ENCODE measurements at places on chromosomes 12 and 14.

DNA sequence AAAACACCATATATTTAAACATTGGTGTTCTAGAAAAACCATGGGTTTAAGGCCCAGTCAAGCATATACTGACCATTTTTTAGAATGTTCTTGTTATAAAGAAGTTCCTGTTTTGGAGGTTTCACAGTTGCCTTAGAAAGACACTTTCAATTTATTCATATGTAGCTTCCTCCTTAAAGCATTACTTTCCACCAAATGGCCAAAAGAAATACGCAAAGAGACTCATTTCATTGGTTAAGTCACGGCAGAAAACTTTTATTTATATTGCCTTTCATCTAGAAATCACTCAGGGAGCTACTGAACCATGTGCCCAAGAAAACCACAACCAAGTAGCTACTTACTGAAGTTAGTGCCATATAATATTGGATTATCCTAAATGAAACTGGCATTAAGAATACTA lies 40.0 kb downstream of the MYBPC1 start:
- no peak for DNase-seq

GRCh38 chr12:20006871-20007730 lies 361.2 kb upstream of the PDE3A start:
- no peak for DNase-seq

GRCh38 chr14:68548194-68549076 lies 244.4 kb downstream of the ZFP36L1 start:
- DNase-seq, result peak; percentile 35

GRCh38 chr14:47389535-47389934 lies 285.9 kb downstream of the MDGA2 start:
- DNase-seq, result no peak

DNA sequence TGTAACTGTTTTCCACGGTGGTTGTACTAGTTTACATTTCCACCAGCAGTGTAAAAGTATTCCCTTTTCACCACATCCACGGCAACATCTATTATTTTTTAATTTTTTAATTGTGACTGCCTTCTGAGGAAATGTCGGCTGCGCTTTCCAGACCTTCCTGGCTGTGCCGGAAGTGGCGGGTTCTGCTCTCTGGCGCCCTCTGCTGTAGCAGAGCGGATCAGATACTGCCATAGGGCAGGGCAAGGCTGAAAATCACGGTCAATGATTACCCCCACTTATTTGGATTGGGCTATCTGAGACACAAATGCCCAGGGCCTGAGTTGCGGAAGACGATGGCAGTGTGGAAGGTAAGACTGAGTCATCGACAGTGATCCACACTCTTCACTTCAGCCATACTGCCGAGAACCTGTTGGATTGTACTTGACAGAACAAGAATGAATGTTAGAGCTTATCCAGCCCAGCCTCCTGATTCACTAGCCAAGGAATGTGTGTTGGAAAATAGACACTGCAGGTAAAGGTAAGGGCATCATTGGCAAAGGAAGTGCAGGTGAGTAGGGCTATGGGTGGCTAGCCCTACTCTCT lies 124.2 kb downstream of the NTF3 start:
- peak; percentile 61 for DNase-seq

- no peak for DNase-seq
Measured at GRCh38 chr12:108449478-108449877, 65.6 kb upstream of the FICD start.

DNA sequence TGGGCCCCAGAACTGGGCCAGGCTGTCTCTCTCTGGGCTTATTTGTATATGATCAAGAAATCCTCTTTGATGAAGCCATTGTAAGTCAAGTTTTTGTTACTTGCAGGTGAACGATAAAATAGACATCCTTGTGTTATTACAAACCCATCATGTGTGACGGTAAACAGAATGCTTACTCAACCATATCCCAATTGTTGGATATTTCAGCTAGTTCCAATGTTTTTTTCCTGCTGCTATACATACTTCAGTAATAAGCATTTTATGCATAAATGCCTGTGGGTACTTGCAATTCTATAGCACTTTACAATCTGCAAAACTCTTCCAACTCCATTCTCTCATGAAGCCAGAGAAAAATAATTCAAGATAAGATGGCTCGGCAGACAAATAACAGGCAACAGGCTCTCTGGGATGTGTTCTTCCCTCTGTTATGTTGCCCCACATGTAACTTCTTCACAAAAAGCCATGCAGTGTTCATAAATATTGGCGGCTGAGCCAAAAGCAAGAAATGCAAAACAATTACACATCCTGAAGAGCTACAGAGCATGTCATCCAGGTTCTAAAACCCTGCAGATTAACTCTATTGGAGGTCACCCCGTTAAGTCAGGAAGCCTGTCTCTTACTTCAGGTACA lies 69.5 kb downstream of the CLMN start:
- no peak for DNase-seq

GRCh38 chr12:70983692-70984091 lies 63.2 kb upstream of the PTPRR start:
- DNase-seq, result no peak

DNA sequence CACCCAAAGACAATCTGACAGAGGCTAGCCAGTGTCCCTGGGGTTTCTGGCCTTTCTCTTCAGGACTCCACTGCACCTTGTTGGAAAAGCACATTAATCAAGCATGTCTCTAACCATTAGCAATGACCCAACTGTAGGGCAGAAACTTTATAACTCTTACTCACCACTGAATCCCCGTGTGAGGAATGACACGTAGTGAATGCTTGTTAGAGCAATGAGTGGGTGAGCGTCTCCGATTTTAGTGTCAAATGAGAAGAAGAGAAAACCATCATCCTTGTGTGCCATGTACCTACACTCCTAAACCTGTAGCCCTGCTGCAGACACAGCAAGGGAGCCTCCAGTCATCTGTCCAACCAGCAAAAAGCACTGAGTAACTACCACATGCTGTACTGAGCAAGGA lies 56.5 kb upstream of the GPR68 start:
- no peak for DNase-seq

DNA sequence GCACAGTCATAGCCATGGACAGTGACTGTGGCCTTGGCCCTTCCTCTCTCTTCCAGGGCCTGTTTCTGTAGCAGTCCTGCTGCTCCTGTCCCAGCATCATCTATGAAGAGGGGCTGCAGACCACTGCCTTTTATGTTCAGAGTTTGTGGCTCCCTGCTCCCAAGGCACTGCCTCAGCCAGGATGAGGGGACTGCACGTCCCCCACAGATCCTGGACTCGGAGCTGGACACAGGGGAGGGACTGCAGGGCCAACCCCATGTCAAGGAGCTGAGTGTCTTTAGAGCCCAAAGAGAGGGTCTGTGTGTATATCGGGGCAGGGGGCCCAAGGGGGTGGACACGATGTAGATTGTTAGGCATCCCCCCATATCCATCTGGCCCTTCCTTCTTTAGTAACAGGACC lies 60.6 kb upstream of the DIO3 start:
- no peak for DNase-seq

DNA sequence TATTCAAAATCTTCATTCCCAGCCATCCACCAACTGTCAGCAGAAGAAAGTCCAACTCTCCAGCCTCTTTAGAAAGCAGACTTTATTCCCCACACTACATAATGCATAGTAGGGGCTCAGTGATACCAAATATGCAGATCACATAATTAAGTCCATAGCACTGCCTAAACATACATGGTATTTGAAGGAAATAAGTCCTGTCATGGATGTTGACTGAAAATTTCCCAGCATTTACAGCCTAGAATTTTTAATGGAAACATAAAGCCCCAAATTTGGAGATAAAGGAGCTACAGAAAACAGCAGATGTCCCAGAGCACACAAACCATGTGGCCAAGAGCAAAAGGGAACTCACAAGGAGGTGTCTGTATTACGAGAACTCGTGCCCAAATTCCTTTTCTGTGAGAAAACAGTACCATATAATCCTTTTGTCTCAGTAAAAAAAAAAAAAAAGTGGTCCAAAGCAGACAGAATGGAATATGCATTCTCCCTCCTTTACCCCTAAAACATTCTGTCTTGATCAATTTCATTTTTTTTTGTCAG lies 920.5 kb downstream of the NRXN3 start:
- no peak for DNase-seq

GRCh38 chr14:76950055-76951020 lies 78.2 kb downstream of the IRF2BPL start:
- no peak for DNase-seq

DNA sequence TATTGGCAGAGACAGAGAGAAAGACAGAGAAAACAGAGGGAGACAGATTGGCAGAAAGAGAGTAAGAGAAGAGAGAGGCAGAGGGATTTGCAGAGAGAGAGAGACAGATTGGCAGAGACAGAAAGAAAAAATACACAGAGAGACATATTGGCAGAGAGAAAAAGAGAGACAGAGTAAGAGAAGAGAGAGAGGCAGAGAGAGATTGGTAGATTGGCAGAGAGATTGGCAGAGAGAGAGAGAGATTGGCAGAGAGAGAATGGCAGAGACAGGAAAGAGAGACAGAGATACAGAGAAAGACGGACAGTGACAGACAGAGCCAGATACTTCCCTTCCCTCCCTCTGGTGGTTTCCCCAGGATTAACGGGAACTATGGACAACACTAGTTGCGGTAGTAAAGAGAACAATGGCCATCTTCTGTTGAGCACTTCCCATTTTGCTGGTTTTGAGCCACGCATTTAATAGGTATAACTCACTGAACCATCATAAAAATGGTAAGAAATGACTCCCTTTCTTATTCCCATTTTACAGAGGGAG lies 2.6 kb upstream of the NOS1 start:
- no peak for DNase-seq

DNA sequence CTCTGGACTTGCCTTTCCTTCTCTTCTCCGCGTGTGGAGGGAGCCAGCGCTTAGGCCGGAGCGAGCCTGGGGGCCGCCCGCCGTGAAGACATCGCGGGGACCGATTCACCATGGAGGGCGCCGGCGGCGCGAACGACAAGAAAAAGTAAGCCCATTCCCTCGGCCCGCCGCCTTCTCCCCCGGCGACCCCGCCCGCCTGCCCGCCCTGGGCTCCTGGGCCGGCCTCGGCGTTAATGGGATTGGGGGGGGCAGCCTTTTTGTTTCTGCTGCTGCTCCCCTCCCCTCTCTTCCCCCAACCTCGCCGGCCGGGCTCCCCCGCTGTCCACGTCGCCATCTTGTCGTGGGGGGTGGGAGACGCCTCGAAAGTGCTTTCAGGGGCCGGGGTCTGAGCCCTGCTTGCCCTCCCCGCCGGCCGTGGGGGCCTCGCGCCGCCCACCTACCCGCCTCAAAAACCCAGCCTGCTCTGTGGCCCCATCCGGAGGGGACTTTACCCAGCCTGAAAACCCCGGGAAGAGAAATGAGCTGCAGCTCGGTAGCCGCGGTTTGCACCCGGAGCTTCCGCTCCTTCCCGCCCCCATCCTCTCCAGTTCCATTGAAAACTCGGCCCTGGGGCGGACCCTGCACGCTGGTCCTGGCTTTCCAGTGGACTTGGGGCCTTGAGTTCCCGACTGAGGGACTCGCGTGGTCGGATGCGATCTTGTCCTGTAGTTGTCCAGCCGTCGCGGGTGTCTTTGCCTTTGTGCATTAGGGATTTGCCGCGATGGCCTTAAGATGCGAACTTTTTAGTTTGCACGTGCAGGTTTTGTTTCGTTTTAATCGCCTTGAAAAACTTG lies 598 bp downstream of the HIF1A start:
- peak; percentile 71 for DNase-seq

DNA sequence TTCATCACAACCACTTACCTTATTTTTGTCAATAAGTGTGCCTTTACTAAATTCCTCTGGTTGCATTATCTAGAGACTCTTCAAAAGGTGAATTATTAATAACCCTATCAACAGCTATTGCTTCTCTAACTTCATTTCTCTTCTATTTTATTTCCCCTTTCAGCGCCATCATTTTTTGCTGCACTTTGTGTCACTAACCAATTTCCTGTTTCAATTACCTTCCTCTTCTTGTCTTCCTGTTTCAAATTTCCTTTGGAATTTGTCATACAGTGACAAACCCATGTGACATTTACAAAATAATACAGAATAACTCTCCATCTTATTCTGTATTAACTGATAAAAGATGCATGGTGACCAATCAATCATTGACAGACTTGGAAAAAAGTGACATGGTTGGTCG lies 12.2 kb upstream of the CLEC2A start:
- no peak for DNase-seq

DNA sequence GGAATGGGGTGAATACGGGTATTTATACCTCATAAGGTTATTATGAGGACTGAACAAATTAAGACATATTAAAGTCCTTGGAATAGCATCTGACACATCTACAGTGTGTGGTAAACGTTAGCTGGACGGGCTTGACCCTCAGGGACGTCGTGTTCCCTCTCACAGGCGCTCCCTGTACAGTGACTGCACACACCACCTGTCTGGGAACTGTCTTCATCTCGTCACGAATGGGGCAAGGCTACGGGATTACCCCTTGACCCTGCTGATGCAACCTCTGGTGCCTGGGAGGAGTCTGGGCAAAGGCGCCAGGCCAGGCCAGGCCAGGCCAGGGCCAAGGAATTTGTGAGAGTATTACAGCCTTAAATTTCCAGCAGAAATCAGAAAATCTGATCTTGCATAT lies 191.1 kb downstream of the CALM1 start:
- DNase-seq, result no peak

GRCh38 chr12:26205941-26206340 lies 10.6 kb downstream of the SSPN start:
- DNase-seq, result no peak

DNA sequence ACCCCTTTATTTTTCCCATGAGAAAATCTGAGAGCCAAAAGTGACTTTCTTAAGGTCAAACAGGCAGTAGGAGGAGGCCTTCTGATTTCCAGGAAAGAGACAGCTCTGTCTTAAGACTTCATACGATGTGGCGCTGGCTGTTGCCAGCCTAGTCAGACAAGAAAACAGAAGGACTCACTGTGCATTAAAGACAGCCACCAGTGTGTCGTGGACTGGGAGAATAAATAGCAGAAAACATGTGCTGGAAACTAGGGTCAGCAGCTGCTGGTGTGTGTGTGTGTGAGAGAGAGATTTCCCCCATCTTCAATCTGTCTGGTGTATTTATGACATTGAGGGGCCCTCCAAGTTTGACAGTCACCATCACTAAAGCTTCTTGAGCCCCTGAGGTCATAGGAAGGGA lies 708.6 kb upstream of the TMEM132C start:
- DNase-seq, result no peak

DNA sequence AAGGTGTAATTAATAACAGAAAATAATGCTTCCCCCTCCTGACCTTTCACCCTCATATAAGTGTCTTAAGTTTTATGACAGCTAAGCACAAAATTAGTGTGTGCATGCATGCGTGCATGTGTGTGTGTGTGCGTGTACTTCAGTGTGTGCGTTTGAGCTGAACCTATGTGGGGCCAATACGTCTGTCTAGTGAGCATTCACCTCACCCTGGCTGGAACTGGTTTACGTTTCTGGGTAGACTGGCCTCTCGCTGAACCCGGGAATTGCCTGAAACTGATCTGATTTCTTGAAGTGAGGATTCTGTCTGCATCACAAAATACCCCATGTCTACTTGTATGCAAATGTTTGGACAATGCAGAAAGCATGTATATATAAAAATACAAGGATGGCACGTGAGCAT lies 68.2 kb upstream of the TBX3 start:
- DNase-seq, result no peak

GRCh38 chr14:73770977-73771847 lies 57.0 kb upstream of the PNMA1 start:
- DNase-seq, result no peak

Data from BE2C (cell line).